ENCODE measurements at places on chromosomes 1 and 21.

DNA sequence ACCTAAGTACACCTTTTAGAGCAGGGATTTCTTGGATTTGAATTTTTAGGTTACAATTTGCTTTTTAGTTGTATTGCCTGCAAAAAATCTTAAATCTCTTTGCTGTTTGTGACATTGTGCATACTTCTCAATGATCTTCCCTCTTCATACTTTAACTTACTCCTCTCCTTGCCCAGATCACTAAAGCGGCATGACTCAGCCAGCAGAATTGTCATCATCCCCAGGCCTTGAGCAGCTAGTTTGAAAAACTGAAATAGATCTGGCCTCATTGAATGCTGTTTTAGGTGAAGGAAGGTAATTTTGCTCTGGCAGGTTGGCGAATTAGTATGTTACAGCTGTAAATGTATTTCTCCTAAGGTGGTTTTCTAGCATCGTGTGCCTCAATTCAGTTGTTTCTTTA, 145.9 kb downstream of the RYR2 start:
- no peak for DNase-seq

DNA sequence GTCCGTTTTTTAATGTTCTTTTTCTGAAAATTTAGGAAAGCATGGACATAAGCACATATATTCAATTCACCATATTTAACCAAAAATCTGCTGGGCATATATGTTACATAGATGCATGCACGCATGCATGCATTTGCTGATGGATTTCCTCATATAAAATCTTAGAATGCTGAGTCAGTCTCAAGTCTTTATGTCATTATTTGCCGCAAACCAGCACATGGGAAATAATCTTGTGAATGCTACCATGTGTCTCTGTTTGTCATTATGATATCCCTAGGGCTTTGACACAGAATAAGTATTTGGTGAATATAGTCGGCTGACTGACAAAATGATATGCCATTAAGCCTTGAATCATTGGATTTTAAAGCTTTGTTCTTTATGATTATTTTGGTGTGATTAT, 776.5 kb downstream of the KCNT2 start:
- DNase-seq = no peak

- DNase-seq = no peak
These were observed 766.5 kb upstream of the B3GALT2 start for GRCh38 chr1:193952778-193953374.

DNA sequence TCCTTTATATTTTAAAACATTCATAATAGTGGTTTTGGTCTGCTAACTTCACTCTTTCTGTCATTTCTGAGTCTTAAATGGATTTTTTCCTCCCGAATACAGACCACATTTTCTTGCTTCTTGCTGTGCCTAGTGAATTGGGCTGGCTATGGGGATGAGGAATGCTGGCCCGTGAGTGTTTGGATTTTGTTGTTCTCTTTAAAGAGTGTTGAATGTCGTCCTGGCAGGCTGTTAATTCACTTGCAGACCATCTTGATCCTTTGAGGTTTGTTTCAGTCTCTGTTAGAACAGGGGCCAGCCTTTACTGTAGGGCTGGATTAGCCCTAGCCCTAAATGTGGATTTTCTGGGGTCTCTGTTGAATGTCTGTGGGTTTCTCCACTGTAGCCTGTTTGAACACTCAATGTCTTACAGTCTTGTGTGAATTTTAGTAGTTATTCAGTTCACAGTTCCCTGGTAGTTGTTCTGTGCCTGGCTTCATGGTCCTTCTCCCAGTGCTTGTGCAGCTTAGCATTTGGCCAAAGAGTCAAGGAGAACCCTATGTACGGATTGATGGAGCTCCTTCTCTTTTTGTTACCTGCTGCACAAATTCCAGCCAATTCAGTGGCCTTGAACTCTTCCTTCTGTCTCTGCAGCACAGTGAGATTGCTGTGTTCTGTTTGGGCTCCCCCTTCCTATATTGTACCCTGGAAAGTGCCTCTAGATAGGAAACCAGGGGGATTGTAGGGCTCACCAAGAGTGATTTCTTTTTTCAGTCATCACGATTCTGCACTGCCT, 95.7 kb downstream of the DYRK1A start:
- DNase-seq = no peak

GRCh38 chr1:218772575-218772974, 401.1 kb upstream of the LYPLAL1 start:
- no peak for DNase-seq

- no peak for DNase-seq
These were observed 7.3 kb upstream of the FCGR2A start for GRCh38 chr1:161497961-161498360.

GRCh38 chr1:106619827-106620134, 436.7 kb upstream of the PRMT6 start:
- DNase-seq = no peak

DNA sequence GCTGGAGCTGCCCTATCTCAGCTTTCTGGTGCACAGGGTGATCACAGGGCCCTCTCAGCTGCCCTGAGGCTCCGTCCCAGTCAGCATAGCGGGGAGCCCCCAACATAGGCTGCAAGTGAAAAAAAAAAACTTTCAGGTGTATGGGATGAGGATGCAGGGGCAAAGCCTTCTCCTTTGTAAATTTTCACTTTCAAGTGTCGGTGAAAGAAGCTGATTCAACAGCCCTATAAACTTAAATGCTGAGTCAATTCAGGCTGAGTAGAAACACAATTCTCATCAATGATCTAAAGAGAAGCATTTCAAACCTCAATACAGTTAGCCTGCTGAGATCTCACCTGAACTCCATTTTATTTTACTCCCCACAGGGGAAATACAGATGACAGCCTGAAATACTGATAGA, 171.2 kb downstream of the SEC16B start:
- DNase-seq = no peak

DNA sequence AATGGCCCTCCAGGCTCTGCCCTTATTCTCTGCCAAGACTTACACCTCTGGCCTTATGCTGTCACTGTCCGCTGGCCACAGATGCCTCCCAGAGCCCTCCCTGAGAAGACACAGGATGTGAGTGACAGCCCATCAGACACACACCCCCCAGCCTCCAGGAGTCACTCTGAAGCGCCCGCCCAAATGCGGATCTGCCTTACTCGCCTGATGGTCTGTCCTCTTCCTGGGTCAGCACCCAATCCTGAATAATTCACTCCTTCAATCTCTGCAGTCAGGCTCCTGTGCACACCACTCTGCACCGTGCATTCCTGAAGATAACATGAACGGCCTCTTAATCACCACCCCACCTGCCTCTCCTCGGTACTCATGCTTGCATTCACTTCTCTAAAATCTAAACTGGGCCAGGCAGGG, 14.7 kb downstream of the CLSTN1 start:
- no peak for DNase-seq

- DNase-seq = no peak
These were observed 57.7 kb upstream of the DPT start for GRCh38 chr1:168786476-168787330.

DNA sequence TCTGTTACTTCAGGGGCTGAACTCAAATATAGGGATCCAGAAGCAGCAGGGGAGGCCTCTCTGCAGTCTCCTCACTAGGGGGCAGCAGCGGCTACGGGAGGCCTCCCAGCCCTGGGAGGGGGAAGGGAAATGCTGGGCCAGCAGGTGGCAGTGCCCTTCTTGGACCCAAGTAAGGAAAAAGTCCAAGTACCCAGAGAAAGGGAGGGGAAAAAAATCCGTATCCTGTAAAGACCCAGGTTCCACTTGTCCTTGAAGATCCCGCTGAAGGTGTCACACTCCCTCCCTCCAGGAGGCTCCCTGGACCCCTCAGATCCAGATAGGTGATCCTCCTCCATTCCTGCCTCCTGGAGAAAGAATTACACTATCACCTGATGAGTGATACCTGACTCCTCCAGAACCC, 14.1 kb upstream of the NUAK2 start:
- DNase-seq = peak; percentile 17

- DNase-seq = no peak
These were observed 911.1 kb downstream of the KCNT2 start for GRCh38 chr1:195697130-195697529.

- DNase-seq = no peak
These were observed 60.9 kb upstream of the IFNAR2 start for GRCh38 chr21:33168886-33169285.

DNA sequence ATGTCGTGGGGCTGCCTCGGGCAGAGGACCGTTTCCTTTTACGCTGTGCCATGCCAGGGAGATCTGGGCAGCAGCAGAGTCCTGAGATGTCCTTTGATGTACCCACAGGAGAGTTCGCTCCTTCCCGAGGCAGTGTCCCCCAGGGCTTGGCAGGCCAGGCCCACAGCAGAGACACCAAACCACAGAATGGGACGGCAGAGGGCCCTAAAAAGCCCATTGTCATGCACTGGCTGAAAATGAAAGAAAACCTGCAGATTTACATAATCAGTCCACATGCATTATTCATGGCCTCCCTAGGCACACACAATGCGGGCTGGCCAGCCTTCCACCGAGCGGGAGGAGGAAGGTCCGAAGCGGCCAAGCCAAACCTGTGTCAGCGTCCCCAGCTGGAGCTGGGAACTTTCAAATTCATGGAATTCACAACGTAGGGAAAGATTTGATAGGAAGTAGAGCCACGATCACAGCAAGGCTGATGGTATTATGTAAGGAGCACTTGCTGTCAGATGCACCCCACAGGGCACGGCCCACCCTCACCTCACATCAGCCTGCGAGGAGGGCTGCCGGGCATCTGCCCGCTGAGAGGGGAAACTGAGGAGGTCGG, 25.3 kb upstream of the EFHD2 start:
- DNase-seq = peak; percentile 39

- DNase-seq = no peak
These were observed 10.3 kb upstream of the SLC30A10 start for GRCh38 chr1:219938706-219939105.

DNA sequence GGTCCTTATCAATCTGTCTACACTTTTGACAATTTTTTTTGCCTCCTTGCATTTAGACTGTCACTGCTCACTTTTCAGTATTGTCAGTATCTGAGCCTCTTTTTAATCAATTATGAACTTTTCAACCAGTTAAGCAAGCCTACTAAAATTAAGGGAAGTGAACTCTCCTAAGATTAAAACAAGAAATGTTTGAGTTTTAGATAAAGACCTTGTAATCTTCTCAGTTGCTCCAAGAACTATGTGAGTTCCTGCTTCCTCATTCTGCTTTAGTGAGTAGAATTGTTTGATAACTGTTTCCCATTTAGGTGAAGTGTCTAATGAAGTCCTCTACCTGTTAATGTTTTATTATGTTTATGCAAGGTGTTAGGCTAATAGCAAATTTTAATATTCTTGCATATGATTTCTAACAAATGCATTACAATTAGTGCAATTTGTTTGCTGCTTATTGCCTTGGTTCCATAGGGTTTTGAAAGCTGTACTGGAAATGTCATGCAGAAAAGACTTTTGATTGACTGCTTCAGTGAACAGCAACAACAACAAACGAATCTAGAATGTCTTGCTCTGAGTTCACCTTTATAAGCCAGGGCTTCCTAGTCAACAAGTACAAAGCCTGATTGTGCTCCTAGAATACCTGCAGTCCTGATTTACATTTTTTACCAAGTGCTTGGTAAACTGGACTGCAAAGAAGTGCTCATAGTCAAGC, 40.9 kb downstream of the PLA2G4A start:
- no peak for DNase-seq

DNA sequence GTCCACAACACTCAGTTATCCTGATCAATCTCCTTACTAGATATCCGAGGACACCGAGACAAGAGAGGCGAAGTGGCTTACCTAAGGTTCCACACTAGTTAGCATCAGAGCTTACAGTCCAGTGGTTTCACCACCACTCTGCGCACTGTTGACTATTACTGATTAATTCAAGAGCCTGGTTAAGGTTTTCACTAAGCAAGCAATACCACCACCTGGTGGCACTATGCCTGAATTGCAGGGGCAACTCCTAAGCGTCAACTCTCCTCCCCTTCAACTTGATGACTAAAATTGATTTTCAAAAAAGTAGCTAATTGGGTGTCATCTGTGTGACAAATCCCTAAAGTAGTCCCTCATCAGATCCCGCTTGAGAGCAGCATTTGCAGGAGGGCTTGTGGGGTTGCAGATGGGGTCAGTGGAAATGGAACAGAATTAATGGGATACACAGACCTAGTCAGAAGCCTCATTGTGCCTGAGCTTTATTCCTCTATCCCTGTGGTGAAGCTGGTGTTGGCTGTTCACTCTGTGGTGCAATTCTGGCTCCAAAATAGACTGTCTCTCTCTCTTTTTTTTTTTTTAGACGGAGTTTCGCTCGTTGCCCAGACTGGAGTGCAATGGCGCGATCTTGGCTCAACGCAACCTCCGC, 9.1 kb downstream of the TTC22 start:
- DNase-seq = no peak

DNA sequence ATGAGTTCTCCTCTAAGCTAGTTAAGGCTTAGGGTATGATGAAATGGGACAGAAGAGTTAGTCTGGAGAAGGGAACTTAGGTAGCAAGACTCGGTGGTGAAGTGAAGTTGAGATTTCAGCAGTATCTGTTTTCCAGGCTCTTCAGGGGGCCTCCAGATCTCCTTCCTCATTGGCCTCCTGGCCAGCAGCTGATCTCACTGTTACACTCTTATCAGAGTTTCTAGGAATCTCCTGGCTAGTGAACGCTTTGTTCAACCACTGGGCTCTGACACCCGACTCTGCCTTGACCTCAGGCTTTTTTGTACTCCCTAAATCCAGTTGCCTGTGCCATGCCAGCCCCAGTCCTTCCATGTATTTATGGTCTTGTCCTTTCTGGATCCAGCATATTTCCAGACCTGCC, 311.0 kb downstream of the ASTN1 start:
- DNase-seq = no peak

DNA sequence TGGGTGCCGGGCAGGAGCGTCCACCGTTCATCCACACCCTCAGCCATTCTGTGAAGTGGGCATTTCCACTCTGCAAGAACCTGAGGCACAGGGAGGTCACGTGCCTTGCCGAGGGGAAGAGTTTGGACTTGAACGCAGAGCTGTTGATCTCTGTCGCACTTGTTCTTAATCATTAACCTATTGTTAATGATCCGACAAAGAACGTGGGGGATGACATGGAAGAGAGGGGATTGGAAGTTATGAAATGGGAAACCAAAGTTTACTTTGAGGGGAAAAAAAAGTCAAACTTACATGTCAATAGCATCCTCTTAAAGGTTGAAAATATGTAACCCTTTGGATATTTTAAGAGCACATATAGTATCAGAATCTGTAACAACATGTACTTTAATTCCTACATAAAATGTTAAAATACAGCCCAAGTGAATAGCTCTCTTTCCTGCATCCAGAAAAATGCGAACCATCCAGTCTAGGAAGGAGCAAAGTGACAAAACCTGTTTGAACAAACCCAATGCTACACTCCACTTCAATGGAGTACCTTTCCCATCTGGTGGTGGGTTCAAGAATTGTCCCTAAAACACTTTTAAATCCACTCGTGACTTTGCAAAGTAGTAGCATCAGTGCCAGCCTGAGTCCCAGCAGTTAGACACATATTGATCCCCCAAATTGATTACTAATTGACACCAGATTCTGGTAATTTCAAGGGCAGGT, 75.5 kb downstream of the SETD4 start:
- no peak for DNase-seq

GRCh38 chr1:179779645-179780272, 36.7 kb downstream of the FAM163A start:
- DNase-seq = no peak

- DNase-seq = peak; percentile 46
These were observed at the start of gene ST6GALNAC3 for GRCh38 chr1:76074321-76075187. TSS of gene ST6GALNAC3 (plus strand) at chr1:76074746.

GRCh38 chr21:42527489-42528158, 14.0 kb downstream of the SLC37A1 start:
- no peak for DNase-seq
